Skin of body (tissue), 3 donors: ENCODE measurements at places on chromosomes 3 and 15. TPM values are rescaled to one million over a fixed set of nuclear protein-coding genes. Genes with fewer than 3 reads are reported as not detected.
A peak's percentile ranks its signal among the peaks of the same experiment; 100 is the strongest.

GRCh38 chr15:64006642-64007041 lies 39.6 kb downstream of the DAPK2 start:
- DNase-seq: no peak

SH2D7 gene
- total RNA-seq: not detected

COX5A gene
- 56.3 TPM for total RNA-seq

DNA sequence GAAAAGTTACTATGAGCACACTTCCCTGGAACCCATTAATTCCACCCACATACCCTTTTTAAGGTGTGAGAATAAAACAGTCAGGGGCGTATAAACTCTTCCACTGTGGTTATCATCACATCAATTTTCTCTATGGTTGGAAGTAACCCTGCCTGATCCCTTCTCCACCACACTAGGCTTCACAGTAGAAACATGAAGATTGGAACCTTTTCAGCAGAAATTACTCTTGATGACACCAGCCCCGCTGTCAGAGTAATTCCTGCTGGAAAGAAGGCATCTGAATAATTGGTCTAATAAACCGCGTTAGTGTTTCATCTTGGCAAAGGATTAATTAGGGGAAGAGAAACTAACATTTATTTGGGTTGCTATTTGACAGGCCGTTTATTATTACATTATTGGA lies 278.4 kb downstream of the MFSD1 start:
- DNase-seq: no peak

DNA sequence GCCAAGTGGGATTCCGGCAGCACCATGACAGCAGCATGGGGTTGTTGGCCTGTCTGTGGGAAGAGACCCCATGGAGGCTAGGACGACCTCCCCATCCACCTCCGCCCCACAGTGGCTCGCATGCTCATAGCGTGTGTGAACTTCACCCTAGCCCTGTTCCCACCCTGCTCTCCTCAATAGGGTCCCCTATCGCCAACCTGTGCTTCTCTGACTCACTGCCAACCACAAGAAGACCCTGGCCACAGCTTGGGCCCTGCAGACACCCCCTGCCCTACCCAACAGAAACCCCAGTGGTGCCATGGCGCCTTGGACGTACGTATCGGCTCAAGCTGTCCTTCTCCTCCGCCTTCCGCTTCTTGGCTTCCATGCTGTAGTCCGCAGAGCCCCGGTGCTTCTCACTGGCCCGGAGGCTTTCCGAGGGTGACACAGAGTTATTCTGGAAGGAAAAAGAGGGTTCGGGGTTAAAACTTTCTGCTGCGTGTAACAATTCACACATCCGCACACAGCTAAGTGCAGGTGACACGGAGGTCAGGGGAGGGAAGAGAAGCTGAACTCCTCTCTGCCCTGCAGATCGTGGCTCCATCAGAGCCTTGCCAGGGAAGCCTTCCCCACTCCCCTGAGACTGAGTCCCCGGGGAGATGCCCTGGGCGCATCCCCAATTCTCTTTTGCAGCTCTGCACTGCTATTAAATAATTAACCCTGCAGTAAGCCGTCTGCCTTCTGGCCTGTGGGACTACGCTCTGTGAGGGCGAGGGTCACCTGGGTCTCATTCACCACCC lies 37.3 kb downstream of the TLE3 start:
- DNase-seq: no peak

DNA sequence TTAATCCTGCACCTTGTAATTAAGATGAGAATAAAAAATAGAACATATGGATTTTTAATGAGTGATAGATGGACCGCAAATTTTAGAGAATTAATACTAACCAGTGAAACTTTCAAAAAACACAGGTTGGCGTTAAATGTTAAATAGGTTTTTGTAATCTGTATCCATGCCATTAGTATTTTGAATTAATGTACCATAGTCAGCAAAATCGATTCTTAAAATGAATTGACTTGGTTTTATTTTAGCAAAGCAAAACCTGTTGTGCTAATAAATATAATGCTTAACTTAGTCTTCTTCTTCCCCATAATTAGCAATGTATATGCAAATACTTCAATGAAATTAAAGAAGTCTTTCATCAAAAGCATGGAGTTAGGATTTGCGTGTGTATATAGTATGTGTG lies 63.1 kb downstream of the EPHA6 start:
- no peak for DNase-seq

DNA sequence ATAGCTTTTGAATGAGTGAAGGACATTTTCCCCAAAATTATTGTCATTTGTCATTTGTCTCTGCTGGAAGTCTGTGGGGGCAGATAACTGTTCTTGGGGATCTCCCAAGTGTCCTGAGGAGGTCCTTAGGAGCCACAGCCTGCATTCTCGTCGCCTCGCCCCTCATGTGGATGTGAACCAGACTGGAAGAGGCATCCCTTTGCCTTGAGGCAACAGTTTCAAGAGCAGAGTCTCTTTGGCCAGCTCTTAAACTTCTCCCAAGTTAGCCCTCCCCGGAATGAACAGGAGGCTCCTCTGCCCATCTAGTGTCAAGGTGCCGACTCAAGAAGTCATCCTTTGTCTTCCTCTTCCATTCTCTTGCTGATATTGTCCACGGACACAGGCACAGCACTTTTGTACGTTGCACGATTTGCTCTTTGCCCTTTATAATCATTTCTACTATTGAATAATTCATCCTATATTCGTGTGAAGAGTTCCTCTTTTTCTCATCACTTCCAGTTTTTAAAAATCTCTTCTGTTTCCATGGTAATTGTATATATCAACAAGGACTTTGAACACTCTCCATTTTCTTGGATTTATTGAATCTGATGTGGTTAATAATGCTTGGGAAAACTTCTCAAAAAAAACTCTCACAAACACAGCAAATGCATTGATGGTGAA lies 40.8 kb upstream of the CD47 start:
- no peak for DNase-seq

GNAI2 gene
- 102 TPM for total RNA-seq

GRCh38 chr3:187041362-187042307 lies 97.7 kb downstream of the RPL39L start:
- DNase-seq: no peak

COL6A6 gene
- total RNA-seq: 38.9 TPM

GRCh38 chr3:157051055-157051454 lies 108.9 kb downstream of the CCNL1 start:
- no peak for DNase-seq

- DNase-seq: no peak
Observed at GRCh38 chr3:108887777-108888176, 65.2 kb downstream of the TRAT1 start.

TMEM108 gene
- total RNA-seq: 1.4 TPM

GRCh38 chr3:172227340-172228035 lies 188.1 kb downstream of the FNDC3B start:
- DNase-seq: peak; percentile 79

DNA sequence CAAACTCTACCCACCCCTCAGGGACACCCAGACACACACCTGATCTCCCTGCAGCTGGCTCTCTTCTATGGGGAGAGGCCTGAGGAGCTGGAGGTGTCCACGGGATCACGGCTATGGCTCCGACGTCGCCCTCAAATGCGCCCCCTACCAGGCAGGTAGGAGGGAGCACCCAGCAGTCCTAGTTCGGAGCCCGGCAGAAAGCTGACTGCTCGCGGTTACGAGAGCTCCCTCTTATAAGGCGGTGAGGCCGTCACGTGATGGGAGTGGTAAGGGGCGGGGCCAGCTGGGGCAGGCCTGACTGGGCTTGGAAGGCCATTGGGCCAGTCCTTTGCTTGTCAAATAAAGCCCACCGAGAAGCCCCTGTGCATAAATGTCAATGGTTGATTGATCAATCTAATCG lies at the start of gene PRR20G:
Gene PRR20G, minus strand, starts transcription at position 207 of the 400 bp plus-strand sequence. CDS start 681 bp downstream, outside the sequence.
- DNase-seq: no peak

DNA sequence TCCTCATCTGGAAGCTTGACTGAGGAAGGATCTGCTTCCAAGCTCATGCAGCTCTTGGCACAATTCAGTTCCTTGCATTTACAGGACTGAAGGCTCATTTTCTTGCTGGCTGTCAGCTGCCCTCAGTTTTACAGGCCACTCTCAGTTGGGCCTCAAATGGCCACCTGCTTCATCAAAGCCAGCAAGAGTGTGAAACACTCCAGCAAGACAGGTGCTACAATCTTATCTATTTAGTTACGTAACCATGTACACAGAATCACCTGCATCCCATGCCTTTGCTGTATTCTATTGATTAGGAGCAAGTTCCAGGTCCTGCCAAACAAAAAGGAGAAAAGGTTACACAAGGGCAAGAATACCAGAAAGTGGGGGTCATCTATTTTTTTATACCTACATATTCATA lies 40.8 kb downstream of the RHCG start:
- no peak for DNase-seq

JMJD7 gene
- total RNA-seq: 5.0 TPM

LRTM1 gene
- 7.4 TPM for total RNA-seq

DNA sequence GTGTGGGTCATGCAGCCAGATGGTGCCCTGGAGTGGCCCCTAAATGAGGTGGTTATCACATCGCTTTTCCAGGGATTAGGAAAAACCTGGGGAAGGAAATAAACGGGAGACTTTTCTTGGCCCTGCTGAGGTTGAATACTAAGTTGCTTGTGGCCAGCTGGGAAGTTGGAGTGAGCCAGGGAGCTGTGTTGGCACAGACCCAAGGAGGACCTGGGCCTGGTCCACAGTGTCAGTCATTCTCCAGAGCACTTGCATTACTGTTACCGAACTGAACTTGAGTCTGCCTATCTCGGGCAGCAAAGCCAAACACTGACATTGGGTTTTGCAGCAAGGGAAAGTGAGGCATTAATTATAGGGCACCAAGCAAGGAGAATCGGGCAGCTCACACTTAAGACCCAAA lies 339.0 kb downstream of the GABRB3 start:
- no peak for DNase-seq

THOC7 gene
- total RNA-seq: 34.3 TPM

- DNase-seq: no peak
Observed at GRCh38 chr3:102570511-102570910, 135.7 kb downstream of the ZPLD1 start.

DNA sequence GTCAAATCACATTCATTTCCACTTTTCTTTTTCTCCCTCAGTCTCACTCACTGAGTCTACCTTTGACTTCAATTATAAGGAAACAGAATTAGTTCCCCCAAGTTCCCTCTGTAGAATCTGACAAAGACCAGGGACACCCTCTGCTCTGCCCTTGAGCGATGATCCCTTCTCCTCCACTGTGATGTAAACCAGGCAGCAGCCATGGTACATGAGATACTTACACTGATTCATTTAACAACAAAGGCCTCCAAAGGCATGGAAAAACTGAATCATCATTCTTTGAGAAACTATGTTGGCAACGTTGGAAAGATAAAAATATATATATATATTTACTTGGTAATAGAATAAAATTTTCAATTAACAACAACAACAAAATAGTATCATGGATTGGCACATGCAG lies 84.1 kb downstream of the P3H2 start:
- DNase-seq: no peak

DNA sequence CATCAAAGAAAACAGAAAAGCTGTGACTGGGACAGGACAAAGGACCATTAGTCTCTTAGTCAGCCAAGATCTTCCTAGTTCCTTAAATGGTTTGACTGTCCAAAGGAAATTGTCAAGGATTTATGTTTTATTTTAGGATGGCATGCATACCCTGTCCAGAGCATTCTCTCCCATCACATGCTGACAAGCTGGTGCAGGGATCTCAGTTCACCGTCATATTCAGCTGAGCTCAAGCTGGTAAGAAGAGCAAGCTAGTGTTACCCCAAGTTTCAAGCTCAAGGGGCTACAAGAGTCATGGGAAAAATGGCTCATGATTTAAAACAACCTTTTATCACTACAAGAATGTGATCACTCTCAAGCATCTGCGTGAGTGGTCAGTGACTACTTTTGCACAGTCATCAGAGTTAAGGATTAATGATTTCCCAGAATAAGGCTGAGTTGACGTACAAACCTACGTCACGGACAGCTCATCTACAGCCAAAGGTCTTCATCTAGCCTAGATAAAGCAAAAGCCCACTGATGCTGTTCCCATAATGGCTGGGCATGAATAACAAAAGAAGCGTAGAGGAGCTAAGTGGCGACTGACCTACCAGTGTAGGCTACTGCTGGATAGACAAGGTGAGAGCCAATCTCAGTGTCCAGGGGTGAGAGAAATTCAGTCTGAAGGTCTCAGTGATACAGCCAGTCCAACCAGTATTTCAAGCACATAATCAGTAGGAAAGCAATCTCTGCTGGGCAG lies 157.5 kb downstream of the GABRB3 start:
- no peak for DNase-seq
